ENCODE measurements at places on chromosomes 16 and 17.

- DNase-seq: no peak
Observed at GRCh38 chr17:17985555-17985954, 12.9 kb downstream of the DRC3 start.

- DNase-seq: no peak
Observed at GRCh38 chr17:39751016-39751543, 13.3 kb downstream of the GRB7 start.

- no peak for DNase-seq
Observed at GRCh38 chr16:65598621-65599020, 476.8 kb upstream of the CDH11 start.

DNA sequence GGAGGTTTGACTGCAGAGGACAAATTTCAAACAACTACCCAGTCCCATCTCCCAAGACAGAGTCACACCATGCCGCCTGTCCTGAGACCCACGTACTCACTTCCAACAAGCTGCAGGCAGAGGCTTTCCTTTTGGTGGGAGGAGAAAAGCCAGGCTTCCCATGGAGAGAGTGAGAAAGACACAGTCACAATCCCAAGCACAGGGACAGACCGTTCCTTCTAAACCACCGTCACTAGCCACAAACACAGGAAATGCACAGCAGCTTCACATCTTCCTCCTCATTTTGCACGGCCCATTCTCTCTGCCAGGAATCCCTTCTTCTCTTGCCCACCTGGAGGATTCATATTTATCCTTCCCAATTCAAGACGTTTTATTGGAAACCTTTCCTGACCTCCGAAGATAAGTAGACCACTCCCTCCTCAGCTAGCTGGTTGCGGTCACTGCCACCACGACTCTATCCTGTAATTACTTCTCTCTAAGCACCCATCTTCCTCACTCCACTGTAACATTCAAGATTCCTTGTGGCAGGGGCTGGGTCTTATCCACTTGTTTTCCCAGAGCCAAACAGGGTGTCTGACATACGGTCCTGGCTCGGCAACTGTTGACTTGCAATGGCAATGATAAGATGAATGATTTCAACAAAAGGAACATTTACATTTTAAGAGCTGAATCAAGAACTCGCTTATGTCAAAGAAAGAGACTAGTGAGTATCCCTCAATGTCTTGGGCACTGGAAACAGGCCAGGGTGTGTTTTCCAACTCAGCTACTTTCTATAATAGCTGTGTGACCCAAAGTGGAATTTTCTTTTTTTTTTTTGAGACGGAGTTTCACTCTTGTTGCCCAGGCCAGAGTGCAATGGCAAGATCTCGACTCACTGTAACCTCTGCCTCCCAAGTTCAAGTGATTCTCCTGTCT is 87.6 kb downstream of the XYLT1 start:
- no peak for DNase-seq

GRCh38 chr17:49629447-49629846 is 48.5 kb downstream of the SPOP start:
- DNase-seq: no peak

GRCh38 chr16:88878967-88879787 is 12.7 kb upstream of the PABPN1L start:
- no peak for DNase-seq

GRCh38 chr17:52147872-52148271 is 10.6 kb downstream of the CA10 start:
- DNase-seq: no peak

DNA sequence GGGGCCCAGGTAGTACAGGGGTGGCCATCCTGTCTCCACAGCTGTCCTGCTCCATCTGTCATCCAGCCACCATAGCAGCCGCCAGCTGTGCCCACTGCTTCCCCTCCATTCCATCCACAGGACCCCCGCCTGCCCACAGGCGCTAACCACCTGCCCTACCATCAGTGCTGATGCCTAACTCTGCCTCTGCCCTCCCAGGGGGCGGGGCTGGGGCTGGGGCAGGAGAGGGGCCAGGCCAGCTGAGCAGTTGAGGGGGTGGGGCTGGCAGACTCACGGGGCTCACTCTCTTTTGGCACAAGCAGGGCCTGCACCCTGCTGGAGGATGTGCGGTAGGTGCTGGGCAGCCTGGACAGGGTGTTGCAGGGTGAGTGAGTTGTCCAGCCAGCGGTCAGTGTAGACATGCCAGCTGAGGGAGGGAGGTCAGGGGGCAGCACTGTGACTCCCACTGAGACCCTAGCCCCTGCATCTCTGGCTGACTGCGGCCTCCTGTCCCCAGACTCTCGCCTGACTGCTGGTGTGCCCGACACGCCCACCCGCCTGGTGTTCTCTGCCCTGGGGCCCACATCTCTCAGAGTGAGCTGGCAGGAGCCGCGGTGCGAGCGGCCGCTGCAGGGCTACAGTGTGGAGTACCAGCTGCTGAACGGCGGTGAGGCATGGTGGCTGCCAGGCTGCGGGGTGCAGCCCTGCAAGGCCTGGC is 9.6 kb downstream of the GALK1 start:
- no peak for DNase-seq

- no peak for DNase-seq
Observed at GRCh38 chr16:64933885-64934284, 188.0 kb downstream of the CDH11 start.
